Activated CD8-positive, alpha-beta memory T cell treated with anti-CD3 and anti-CD28 coated beads for 1 hour (primary cell): ENCODE measurements at places on chromosomes 2 and 18.

DNA sequence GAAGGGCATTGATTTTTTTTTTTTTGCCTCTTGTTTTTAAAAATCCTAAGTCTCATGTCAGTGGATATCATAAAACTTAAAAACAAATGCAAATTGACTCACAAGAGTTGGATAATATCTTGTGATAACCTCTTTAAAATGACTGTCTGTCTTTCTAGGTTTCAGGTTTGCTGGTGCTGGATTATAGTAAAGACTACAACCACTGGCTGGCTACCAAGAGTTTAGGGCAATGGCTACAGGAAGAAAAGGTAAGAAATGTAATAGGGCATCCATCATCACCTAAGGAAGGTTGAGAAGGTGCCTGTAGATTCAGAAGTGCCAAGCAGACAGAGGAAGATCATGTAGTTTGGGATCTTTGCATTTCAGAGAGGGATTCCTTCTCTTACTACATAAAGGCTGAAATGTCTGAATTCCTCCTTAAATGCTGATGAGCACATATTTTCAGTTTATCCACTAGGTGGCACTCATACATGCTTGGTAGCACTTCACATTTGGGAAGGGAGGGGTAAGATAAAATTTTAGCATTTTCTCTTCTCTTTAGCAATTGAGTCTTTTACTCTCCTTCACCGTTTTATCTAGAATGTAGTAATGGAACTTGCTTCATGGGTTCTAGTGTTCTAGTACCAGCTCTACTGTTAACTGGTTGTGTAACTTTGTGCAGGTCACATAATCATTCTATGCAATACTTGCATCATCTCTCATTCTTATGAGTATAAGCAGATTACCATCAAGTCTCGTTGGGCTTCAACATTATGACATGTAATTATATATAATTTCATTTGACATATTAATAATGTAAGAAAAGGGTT is 21.1 kb downstream of the CPS1 start:
- no peak for DNase-seq

DNA sequence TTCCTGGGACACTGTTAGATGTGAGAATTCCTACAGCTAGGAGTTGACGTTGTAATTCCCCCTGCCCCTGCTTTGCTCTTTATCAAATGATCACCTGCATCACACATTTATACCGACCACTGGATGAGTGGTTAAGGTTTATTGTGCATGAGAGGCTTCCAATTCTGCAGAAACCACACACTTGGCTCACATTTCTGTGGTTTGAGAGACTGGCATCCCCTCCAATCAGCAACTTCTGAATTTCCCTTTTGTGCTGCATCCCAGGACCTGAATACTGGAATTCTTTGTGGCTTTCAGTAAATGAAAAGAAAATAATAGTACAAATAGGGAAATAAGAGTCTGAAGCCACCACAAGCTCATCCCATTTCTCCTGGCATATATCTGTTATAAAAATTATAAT is 628.7 kb upstream of the PIK3C3 start:
- no peak for DNase-seq

DNA sequence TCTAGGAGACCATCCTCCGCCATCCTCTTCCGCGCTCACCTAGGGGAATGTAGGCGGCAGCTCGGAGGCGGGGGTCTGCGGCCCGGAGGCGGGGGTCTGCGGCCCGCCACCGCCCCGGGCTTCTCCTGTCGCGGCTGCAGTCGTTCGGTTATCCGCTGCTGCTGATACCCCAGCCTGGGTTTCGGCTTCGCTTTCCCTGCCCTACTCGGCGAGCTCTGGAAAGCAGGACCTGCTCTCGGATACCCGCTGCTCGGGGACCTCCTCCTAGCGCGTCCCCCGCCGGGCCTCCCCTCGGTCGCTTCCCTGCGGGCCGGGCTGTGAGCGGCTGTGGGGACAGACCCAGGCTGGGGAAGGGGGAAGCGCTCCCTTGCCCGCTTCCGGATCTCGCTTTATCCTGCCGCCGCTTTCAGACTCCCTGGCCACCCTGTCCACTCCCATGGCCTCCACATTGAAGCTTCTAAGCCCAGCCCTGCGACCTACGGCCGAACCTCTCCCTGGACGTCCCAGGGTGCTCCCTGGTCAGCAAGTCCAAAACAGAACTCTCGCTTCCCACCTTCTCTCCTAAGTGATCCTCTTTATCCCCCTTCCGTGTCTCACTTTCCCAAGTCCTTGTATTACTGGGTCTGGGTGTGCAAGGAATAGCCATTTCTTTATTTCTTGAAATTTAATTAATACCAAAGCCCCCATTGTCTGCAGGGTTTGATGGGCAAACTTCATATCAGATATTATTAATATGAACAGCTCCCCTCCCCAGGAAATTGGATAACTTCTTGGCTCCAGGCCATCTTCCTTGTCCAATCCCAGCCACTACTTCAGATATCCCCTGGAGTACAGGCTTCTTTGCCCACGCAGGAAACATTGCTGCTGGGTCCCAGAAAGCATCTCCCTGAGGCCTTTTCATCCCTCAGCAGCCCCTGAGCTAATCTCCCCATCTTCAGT is 769 bp downstream of the FKBP1B start:
- no peak for DNase-seq

DNA sequence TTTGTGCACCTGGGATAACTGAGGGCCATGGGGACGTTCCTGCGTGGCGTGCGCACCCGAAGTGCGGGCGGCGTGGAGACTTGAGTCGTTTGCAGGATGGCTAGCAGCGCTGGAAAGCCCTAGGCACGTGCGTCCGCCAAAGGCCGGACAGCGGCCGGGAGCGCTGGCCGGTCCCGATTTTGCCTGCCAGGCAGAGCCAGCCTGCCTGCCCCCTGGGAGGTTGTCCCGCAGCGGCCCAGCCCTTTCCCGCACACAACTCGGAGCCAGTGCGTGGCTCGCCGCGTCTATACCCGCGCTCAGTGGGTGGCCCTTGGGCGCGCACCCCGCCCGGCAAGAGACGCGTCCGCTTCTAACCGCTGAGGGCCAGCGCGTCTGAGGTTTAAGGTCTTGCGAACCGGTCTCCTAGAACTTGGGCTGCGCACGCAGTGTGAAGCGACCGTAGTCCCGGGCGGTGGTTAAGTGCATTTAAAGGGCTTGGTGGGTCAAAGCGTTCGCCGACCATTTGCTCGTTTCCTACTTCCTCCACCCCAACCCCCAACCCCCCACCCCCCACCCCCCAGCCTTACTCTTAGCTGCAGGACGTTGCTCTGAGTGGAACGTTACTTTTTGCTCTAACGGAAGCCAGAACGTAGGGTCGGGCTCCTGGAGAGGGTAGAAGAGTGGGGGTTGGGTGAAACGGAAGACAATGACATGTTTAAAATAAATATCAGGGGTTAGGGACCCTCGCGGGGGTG is 627 bp downstream of the CDCA7 start:
- no peak for DNase-seq

DNA sequence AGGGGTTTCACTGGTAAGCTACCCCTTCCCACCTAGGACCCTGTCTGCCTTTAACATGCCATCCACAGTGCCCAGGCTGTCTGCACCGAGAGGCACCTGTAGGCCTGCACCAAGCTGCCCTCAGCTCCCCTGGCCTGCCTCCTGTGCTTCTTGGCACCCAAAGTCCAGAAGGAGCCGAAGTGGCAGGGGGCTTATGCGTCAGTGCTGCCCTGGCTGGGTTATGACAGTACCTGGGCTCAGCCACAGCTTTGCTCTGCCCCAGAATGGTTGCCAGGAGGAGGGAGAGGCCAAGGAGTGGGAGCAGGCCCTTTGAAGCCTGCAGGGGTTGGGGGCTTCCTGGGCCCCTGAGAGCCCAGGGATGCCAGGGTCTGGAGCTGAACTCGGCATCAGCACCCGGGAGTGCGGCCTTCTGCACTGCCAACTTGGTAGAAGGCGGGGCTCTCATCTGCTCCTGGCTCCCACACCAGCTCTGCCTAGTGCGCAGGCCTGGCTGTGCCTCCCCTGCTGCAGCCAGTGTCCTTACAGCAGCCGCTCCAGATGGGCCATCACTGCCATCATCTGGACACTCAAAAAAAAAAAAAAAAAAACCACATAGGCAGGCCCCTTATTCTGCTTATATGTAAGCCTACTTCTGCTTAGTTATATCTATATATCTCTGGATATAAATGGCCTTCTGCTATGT is 155.4 kb downstream of the THSD7B start:
- no peak for DNase-seq

DNA sequence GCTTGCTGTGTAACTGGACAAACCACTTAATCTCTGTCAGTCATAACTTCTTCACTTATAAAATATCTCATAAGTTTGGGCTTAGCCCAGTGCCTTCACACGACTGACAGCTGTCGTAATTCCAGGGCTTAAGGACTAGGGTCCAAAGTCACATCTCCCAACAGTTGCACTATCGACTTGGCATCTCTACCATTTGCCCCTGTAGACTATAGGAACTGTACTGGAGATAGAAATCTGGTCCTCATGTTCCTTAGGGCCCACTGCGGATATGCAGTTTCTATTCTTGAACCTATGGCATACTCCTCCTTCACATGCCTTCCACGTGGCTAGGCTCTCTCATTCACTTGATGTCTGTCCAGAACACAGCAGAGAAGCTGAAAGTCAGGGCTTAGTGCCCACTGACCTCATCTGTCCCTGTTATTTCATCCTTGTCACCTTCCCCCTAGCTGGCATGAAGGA is 2.7 kb downstream of the ABHD1 start:
- no peak for DNase-seq

- no peak for DNase-seq
Observed at GRCh38 chr2:150369862-150370261, 117.6 kb downstream of the RND3 start.

GRCh38 chr2:134398300-134398699 is 144.4 kb downstream of the MGAT5 start:
- DNase-seq: no peak

GRCh38 chr2:36663851-36664695 is 32.4 kb upstream of the VIT start:
- no peak for DNase-seq

- DNase-seq: no peak
Observed at GRCh38 chr2:136291871-136292270, 173.9 kb upstream of the CXCR4 start.

- DNase-seq: no peak
Observed at GRCh38 chr2:49754381-49754780, 600.1 kb upstream of the FSHR start.

- DNase-seq: no peak
Observed at GRCh38 chr2:233572468-233572867, 5.9 kb upstream of the USP40 start.
